Common myeloid progenitor, CD34-positive (primary cell): ENCODE measurements at places on chromosomes 13 and 19.
A peak's percentile ranks its signal among the peaks of the same experiment; 100 is the strongest.

DNA sequence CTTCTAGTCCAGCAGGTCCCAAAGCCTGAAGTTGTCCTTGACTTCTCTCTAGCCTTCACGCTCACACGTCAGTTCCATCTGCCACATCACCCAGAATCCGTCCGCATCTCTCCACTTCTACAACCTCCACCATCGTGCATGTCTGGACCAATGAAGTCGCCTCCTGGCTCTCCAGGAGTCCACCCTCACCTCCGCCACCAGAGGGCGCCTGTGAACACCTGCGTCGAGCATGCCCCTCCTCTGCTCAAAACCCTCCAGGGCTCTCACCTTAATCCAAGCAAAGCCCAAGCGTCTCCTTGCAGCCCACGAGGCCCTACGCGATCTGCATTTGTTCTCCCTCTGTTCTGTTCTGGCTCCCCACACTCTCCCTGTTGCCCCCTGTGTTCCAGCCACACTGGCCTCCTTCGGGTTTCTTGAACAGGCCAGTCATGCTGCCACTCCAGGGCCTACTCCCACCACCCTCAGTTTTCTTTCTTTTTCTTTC, 3.7 kb downstream of the USHBP1 start:
- peak; percentile 90 for DNase-seq

GRCh38 chr13:105972306-105972721, 563.1 kb downstream of the EFNB2 start:
- DNase-seq = no peak

- no peak for DNase-seq
Observed at GRCh38 chr13:109400209-109400608, 386.2 kb downstream of the IRS2 start.

- peak; percentile 80 for DNase-seq
Observed at GRCh38 chr19:6125571-6125989, 9.9 kb upstream of the ACSBG2 start.

DNA sequence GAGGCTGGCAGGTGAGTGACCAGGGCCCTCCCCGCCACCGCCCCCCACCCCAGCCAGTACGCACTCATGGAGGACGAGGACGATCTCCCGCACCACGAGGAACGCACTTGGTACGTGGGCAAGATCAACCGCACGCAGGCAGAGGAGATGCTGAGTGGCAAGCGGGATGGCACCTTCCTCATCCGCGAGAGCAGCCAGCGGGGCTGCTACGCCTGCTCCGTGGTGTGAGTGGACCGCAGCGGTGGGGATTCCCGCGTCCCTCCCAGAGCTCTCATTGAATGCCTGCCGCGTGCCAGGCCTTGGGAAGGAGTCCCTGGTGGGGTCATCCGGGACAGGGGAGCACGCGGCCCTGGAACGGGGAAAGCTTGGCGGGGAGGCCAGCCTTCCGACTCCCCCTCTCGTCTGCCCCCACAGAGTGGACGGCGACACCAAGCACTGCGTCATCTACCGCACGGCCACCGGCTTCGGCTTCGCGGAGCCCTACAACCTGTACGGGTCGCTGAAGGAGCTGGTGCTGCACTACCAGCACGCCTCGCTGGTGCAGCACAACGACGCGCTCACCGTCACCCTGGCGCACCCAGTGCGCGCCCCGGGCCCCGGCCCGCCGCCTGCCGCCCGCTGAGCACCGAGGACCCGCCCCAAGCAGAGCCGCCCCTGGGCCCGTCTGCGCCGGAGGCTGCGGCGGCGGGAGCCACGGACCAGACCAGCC, 4.8 kb upstream of the IFI30 start:
- no peak for DNase-seq

DNA sequence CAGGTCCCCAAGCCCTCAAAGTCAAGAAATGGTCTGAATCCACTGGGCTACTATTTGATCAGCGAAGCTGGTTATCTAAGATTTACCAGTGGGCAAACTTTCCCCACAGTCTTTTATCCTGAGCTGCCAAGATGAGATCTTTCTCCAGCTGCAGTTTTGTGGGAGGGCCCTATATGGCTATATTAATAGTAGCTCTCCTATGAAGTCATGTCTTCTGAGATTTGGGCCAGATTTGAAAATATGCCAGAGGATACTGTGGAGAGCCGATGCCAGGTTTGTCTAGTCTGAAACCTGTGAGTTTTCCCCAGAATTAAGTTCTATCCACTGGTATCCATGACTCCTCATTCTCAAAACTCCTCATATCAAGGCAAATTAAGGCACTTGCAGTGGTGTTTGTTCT, 173.2 kb downstream of the FLT1 start:
- no peak for DNase-seq

- DNase-seq = no peak
Observed at GRCh38 chr19:19381007-19381926, 24.2 kb upstream of the GATAD2A start.

DNA sequence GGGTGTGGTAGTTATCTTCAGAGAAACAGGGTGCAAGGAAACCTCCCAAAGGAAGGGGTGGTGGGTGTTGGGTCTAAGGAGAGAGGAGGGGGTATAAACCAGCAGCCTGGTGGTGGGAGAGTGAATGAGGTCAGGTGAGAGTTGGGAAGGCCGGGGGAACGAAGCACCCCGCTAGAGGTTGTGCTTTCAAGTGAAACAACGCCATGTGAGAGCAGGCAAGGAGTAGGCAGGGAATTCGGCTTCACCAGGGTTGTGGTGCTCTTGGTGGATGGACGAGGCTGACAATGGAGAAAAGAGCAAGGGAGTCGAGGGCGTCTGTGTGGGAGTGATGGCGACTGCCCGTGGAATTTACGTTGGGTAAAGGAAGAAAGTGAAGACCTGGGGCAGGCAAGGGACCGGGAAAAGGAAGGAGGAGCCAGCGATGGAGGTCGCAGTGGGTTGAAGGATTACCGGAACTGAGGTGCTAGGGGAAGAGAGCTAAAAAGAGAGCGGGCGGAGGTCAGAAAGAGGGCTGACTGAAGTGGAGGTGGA, 2.1 kb upstream of the MLNR start:
- no peak for DNase-seq

DNA sequence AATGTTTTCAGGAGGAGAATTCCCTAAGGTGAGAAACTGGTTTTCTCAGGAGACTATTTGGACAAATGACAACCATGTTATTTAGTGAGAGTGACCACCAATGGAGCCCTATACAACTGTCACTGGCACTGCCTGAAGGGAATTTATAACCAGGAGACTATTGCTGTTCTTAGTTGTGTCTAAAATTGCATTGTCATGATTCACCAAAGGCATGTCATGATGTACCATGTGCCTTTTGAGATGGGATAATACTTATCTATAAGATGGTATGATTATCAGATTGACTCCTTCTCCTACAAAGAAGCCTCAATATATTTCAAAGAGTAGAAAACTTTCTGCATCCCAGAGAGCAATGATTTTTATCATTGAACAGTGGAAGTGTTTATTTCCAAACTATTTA, 739.4 kb upstream of the GPC6 start:
- DNase-seq = no peak

DNA sequence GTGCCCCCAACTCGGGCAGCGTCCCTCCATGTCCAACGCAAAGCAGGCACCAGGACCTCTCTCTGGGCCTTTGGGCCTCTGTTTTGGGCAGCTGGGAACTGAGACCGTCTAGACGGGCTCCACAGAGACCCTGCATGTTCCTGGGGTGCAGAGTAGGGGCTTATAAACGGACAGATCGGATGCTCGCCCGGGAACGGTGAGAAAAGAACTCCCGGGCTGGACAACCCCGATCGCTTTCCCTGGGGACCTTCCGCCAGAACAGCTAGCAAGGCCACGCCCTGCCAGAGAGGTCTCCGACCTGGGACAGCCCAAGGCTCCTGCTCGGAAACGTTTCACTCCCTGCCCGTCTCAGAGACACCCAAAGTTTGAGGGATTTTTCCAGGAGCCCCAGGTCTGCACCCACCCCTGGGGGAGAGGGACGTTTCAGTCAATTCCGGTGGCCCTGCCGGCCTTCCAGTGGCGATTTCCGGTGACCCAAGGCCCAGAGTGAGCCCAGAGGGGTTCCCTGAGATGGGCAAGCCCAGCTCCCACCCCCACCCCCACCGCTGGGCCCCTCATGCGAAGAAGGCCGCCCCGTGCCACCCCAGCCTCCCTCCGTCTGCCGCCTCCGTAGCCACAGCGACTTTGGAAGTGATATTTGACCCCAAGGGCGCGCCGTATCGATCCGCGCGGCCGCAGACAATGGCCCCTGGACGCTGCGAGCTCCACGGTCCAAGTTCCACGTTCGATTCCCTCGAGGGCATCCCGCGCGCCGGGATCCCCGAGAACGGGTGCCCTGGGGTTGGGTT, 1.7 kb downstream of the NR2F6 start:
- no peak for DNase-seq

GRCh38 chr19:35609851-35610353, 2.6 kb upstream of the HAUS5 start:
- peak; percentile 53 for DNase-seq

- no peak for DNase-seq
Observed at GRCh38 chr19:17393002-17393401, 994 bp downstream of the CCDC194 start.

- DNase-seq = peak; percentile 40
Observed at GRCh38 chr19:58434217-58434616, 5.7 kb downstream of the ZNF132 start.
